ENCODE measurements at places on chromosomes 2 and 18. TPM values are rescaled to one million over a fixed set of nuclear protein-coding genes. Genes with fewer than 3 reads are reported as not detected.

Gene NT5C1B
- polyA plus RNA-seq: 74.9 TPM

Gene COL5A2
- 24.7 TPM for polyA plus RNA-seq

GRCh38 chr2:46183426-46183825, 113.8 kb upstream of the EPAS1 start:
- H3K4me3 ChIP-seq: no peak overlapping the region
- H3K27me3 ChIP-seq: no peaks in the 10 kb centered on the region
- peaks cover 12% of the 10 kb centered on the region for H3K4me1 ChIP-seq
- H3K36me3 ChIP-seq: no peaks in the 10 kb centered on the region
- no peak for DNase-seq

DNA sequence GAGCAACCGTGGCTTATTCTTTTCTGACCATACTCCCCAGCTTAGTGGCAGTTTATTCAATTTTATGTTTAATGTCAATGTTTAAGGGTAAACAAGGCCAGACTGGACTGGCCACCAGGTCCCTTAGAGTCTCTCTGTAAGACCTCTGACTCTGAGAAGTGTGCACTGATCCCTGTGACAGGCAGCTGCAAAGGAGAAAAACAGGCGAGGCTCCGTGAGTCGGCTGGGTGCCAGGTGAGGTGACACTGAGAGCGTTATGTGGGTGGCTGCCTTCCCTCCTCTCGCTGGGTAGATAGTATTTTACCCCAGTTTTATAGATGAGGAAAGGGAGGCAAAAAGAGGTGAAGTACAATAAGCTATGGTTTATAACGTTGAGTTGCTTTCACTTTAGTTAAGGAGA, 139.4 kb upstream of the HDAC4 start:
- H3K27me3 ChIP-seq: no peaks in the 10 kb centered on the region
- no peaks in the 10 kb centered on the region for H3K36me3 ChIP-seq
- no peaks in the 10 kb centered on the region for H3K4me1 ChIP-seq
- no peak overlapping the region for H3K4me3 ChIP-seq
- DNase-seq: no peak

DNA sequence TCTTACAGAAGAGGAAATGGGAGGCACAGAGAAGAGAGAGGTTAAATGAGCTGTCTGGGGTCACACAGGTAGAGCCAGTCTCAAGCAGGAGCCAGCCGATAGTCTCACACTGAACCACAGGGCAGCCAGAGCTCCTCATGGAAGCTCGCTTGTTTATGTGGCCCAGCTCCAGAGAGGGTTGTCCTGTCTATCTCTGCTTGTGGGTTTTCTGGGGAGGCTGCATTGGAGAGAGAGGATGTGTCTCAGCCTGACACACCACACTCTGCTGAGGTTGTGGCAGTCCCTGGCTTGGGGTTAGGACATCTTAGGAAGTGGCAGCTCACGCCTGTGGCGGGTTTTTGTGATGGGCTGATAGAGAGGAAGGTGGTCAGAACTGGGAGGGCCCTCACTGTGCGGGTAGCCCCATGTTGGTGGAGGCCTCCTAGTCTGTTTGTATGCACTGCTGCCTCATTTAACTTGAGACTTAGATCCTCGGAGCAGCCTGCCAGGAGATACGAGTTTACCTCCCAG, 52.3 kb downstream of the TCF7L1 start:
- H3K4me1 ChIP-seq: no peaks in the 10 kb centered on the region
- no peak for DNase-seq
- no peak overlapping the region for H3K4me3 ChIP-seq
- H3K27ac ChIP-seq: no peak overlapping the region
- H3K36me3 ChIP-seq: no peaks in the 10 kb centered on the region
